Iris pigment epithelial cell (primary cell): ENCODE measurements at places on chromosomes 7 and 10.
A peak's percentile ranks its signal among the peaks of the same experiment; 100 is the strongest.

DNA sequence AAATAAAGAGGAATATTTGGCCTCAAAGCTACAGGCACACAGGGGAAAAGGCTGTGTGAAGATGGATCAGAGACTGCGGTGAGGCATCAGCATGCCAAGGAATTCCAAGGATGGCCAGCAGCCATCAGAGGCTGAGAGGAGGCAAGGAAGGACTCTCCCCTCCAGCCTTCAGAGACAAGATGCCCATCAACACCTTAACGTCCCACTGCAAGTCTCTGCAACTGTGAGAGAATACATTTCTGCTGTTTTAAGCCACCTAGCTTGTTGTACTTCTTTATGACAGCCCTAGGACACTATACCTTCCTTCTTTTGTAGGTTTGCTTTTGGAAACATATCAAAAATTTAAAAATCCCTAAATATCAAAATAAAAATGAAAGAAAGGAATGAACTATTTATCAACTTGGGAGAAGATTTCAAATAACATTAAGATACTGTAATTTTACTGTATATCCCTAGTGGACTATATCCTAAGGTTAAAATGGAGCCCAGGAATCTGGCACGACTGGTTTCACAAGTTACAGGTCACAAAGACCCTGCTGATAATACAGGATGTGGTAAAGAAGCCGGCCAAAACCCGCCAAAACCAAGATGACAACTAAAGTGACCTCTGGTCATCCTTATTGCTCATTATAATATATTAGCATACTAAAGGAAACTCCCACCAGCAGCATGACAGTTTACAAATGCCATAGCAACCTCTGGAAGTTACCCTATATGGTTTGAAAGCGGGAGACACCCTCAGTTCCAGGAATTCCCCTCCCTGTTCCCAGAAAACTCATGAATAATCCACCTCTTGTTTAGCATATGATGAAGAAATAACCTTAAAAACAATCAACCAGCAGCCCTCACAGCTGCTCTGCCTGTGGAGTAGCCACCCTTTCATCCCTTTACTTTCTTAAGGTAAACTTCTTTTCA is 185.2 kb downstream of the AVL9 start:
- peak; percentile 42 for DNase-seq

- peak; percentile 73 for DNase-seq
These were observed 20.8 kb downstream of the LOXL4 start for GRCh38 chr10:98246911-98247805.

- DNase-seq: peak; percentile 90
These were observed 170.8 kb upstream of the HABP2 start for GRCh38 chr10:113381981-113382509.

GRCh38 chr10:12487366-12487765 is 138.0 kb downstream of the CAMK1D start:
- no peak for DNase-seq

DNA sequence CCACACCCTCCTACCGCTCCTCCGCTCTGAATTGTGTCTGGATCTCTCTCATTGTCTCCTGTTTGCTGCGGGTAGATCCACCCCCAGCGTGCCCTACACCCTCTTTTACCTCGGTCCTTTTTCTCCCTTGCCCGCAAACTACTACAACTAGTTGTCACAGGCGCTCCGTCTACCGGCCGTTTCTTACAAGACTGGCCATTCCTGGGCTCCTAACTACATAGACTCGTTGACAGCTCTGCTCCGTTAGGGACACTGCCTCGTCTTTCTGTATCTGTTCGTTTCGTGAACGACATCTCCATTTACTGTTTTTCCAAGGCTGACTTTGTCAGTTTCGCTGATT is 786 bp downstream of the TAF3 start:
- peak; percentile 63 for DNase-seq

GRCh38 chr10:35347121-35347562 is 10.8 kb downstream of the CCNY start:
- DNase-seq: no peak

DNA sequence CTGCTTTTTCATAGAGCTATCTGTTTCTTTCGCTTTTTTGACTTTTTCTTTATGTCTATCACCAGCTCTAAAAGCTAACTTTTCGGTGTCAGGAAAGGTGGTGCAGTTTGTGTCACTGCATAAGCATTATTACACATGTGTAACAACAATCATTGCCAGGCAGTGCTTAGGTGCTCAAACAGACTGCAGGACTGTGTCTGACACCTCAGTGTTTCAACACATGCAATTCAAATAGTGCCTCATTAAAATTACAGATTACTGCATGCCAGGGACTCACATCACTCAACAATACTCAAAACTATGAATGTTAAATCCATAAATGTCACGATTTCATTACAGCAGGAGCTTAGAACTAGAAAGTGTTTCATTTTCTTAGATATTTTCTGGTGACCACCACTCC is 265.3 kb upstream of the SMIM30 start:
- DNase-seq: no peak

DNA sequence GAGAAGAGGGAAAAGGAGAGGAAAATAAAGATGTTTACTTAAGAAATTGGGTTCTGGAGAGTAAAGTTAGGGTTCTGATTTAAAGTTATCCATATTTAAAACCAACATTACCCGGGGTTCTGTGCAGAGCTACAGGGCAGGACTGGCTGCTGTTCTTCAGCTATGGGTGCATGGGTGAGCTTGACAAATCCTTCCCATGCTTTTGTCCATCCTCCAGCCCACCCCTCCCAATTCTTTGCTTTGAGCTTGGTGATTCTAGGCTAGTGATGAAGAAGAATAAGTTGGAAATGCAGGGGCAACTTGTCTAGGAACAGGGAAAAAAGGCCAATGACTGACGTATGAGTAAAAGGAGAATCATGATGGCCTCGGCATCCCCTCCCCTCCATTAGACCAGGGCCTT is 636.0 kb downstream of the LRMDA start:
- no peak for DNase-seq

DNA sequence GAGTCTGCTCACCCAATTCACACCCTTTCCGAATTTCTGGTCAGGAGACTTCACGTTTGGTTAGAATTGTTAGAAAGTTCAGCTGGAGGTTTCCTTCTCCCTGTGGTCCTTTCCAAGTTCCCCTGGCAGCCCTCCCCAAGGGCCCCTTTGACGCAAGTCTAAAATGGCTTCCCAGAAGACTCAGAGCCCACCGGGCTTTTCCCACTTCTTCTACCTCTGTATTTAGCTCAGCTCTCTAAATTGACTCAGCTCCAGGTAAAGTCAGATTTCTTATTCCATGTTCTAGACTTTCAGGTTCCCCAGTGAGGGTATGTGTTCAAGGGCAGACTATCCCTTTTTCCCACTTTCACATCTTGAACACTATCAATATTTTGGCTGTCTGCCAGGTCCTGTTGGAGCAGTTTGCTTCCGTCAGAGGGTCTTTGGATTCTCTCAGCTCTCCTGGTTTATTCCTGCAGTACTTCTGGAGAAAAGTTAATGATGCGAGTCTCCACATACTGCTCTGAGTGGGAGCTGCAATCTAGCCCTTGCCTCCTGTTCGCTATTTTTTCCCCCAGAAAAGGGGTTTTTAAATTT is 53.1 kb upstream of the ZNF273 start:
- no peak for DNase-seq

DNA sequence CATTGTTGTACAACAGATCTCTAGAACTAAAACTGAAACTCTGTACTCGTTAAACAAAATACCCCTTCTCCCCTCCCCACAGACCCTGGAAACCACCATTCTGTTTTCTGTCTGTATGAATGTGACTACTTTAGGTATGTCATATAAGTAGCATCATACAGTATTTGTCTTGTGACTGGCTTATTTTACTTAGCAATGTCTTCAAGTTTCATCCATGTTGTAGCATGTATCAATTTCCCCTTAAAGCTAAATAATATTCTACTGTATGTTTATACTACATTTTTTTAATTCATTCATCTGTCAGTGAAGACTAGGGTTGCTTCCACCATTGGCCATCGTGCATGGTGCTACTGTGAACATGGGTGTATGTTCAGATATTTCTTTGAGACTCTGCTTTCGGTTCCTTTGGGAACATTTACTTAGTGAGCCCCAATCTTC is 71.2 kb upstream of the RPA3 start:
- no peak for DNase-seq

DNA sequence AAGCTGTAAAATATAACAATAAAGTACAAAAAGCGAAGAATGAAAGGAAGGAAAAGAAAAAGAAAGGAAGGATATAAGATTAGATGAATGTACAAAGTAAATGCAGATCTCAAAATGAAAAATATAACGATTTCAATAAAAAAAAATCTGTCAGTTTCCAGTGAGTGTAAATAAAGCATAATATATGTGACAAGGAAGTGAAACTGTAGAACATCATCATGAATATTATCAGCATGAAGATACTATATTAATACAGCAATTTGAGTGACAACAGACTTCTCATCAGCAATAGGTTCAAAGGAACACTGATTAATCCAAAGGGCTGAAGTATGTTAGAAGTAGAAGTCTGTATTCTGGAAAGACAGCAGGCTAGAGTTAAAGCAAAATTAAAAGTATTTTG is 659.5 kb upstream of the MBL2 start:
- DNase-seq: no peak

DNA sequence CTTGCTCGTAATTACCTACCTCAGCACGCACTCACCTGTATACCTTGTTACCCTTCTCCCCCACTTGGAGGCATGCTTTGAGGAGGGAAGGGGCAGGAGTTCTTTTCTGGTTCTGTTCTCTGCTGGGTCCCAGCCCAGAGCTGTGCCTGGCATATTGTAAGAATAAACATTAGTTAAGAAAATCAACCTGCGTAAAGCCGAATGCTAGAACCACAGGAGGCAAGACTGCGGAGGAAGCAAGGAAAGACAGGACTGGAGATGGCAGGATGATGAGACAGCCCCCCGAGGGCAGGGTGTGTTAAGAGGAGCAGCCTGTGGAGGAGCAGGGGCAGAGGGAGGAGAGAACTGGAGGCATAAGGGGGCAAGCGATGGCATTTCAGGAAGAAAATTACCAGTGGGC is 9.5 kb downstream of the C10orf53 start:
- no peak for DNase-seq

- DNase-seq: no peak
These were observed 26.9 kb downstream of the ADCY1 start for GRCh38 chr7:45601094-45601493.

DNA sequence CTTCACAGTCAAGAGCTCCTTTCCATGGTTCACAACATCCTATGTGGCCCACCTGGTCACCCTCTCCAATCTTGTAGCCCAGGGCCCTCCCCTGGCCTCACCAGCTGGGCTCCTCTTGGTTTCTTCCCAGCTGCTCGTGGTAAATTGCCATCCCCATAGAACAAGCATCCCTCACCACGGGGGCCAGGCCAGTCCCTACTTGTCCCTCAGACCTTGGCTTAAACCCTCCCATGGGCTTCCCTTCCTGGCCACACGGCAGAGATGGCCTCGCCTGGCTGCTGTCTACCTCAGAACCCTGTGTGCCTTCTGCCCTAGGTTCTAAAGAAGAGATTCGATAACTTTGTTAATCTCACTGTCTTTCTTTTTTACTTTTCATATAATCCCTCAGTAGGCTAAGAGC is 153.3 kb upstream of the TCERG1L start:
- DNase-seq: no peak

GRCh38 chr7:44223362-44224079 is 22.7 kb downstream of the YKT6 start:
- no peak for DNase-seq

DNA sequence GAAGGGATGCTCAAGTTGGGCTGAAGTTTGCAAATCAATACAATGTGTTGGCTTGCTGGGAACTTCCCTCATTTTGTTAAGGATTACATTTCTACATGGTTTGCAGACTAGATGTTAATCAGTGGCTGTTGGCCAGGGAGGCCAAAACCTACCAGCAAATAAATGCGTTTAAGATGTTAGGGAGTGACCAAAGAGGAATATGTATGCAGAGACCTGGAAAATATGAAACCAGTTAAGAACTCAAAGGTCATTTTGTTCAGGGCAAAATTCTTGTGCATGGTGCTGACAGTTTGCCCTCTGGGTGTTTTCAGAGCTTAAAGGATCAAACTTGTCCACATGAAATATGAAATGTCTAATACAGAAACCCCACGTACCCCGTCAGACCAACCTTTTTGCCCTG is 30.3 kb downstream of the GATA3 start:
- DNase-seq: no peak

DNA sequence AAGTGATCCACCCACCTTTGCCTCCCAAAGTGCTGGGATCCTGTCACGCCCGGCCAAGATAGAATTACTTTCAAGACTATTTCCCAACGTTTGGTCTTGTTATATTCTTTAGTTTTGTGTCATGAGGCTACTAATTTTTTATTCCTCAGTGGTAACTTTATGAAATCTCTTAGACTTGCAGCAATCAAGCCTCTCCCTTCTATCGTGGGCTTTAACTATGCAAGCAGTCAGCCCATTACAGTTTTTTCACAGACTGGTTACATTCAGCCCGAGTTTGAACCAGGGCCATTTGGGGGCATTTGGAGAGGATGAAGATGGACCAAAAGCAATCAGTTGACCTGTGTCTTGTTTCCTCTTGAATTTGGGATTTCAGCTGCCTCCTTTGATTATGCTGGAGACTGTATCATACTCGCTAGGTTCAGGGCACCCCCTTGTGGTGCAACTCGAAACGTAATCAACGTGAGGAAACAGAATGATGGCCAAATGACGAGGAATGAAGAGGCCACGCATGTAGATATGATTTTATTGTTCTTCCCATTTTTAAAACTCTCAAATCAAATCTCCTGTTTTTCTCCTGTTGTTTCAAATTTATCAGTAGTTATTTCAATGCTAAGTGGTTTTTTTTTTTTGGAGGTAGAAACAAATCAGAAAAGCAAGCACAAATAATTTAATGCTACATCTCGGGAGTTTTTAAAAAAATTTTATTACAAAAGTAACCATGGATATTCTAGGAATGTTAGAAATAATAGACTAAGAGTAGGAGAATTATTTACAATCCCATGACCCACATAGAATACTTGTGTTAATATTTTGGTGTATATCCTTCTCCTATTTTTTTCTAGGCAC is 151.6 kb downstream of the KIAA1217 start:
- peak; percentile 85 for DNase-seq

GRCh38 chr10:80661526-80661925 is 123.8 kb downstream of the SH2D4B start:
- DNase-seq: no peak

DNA sequence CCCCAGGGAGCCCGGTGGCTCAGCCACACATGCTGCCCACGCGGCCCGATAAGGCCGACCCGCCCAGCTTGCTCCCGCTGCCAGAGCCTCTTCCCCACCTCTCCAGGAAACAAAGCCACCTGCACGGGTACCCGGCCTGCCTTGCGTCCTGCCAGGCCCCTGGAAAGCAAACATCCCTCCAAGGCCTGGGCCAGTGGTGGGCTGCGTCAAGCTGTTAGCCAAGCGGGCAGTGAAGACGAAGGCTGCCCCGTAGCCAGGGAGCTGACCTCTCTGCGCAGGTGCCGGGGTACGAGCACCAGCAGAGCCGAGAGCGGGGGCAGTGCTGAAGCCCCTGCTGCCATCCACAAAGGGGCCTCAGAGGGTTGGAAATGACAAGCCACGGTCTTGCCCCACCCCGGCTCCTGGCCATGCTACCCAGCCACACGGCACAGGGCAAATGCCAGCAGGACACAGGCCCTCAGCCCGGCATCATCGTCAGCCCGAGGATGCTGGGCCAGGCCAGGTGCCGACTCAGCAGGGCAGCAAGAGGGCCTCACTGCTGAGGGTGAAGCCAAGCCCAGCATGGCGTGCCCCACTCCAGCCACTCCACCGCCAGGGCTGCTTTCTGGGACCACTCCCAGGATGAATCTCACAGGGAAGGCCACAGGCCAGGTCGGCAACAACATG is 140.0 kb downstream of the PTPRN2 start:
- DNase-seq: no peak

- no peak for DNase-seq
These were observed 8.0 kb upstream of the CFAP70 start for GRCh38 chr10:73366381-73367298.
